Uterus (tissue), 4 donors: ENCODE measurements at places on chromosomes 6 and 20. TPM values are rescaled to one million over a fixed set of nuclear protein-coding genes. Genes with fewer than 3 reads are reported as not detected.

GRCh38 chr6:47669684-47670513, 28.5 kb upstream of the ADGRF4 start:
- H3K4me1 ChIP-seq: no peaks in the 10 kb centered on the region
- no peak for DNase-seq
- H3K27ac ChIP-seq: no peak overlapping the region
- no peaks in the 10 kb centered on the region for H3K36me3 ChIP-seq

DNA sequence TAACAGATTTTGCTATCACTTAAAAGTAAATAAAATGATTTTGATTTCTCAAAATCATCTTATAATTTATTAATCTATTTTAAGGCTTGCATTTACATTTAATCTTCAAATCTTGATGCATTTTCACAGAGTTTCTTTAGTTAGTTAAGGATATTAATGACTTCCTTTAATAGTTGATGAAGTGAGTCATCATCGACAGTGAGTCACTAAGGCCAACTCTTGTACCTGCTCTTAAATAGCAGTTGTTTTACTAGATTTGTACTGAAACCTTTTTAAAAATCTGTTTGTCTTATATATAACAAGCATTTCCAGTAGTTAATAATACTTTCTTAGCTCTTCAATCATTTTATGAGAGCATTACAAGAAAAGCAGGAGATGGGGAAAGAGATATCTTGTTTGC, 191.7 kb downstream of the ESR1 start:
- H3K4me1 ChIP-seq: peaks cover 6% of the 10 kb centered on the region
- H3K36me3 ChIP-seq: no peaks in the 10 kb centered on the region
- no peak overlapping the region for H3K4me3 ChIP-seq
- H3K27ac ChIP-seq: peak overlapping the region; percentile 19
- H3K27me3 ChIP-seq: no peaks in the 10 kb centered on the region

DNA sequence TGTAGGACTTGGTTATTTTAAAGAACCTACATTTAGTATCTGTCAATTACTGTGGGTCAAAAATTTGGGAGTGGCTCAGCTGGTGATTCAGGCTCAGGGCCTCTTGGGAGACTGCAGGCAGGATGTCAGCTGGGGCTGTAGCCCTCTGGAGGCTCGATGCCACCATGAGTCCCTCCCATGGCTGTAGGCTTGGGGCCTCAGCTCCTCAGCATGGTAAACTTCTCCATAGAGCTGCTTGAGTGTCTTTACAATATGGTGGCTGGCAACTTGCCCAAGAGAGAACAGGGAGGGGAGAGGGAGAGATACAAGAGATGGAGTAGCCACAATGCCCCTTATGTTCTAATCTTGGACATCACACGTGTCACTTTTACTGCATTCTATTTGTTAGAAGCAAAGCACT, 470.4 kb downstream of the CDH26 start:
- no peaks in the 10 kb centered on the region for H3K4me1 ChIP-seq
- H3K36me3 ChIP-seq: no peaks in the 10 kb centered on the region
- no peak for DNase-seq
- H3K4me3 ChIP-seq: no peak overlapping the region
- H3K27me3 ChIP-seq: no peaks in the 10 kb centered on the region
- H3K27ac ChIP-seq: no peak overlapping the region

DNA sequence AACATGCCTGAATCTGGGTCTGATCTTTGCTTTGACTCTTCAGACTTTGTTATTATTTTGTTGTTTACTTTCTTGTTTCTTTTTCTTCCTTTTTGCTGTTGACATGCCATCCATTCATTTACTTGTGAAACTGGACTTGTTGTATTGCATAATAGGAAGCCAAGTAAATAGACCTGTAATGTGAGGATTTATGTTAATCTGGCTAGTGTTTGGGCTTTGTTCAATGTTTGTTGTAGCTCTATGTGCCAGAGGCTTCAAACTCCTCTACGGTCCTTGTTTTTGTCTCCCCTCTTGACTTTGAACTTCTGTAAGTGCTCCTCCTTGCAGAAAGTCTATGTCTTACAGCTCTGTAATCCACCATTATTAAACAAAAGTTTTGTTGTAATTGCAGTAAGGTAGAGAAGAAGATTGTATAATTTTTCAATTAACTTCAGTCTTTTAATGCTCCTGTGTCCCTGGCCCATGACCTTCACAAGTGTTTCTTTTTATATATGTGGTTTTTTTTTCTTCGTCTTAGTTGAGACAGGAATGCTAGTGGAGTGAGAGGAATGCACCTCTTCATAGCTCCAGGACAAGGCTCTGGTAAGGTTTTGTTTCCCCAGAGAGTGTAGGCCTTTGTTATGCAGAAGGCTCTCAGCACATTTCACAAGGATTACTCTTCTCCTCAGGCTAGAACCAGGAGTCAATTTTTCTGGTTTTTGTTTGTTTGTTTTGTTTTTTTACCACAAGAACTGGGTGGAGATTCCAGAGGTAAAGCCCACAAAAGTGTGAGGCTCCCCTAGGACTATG, 1061.8 kb upstream of the CITED2 start:
- no peak for DNase-seq
- H3K27ac ChIP-seq: no peak overlapping the region
- H3K4me1 ChIP-seq: no peaks in the 10 kb centered on the region
- H3K4me3 ChIP-seq: no peak overlapping the region
- H3K36me3 ChIP-seq: no peaks in the 10 kb centered on the region

GRCh38 chr6:26525838-26526237, 12.3 kb upstream of the HMGN4 start:
- no peak overlapping the region for H3K4me3 ChIP-seq
- no peaks in the 10 kb centered on the region for H3K36me3 ChIP-seq
- no peak for DNase-seq
- no peaks in the 10 kb centered on the region for H3K27me3 ChIP-seq

TBXT gene
- not detected for total RNA-seq

FOXS1 gene
- total RNA-seq: not detected

- DNase-seq: no peak
- H3K4me3 ChIP-seq: no peak overlapping the region
- H3K36me3 ChIP-seq: no peaks in the 10 kb centered on the region
- no peaks in the 10 kb centered on the region for H3K27me3 ChIP-seq
- H3K4me1 ChIP-seq: no peaks in the 10 kb centered on the region
Observed at GRCh38 chr20:46209930-46210671, 92.0 kb downstream of the CD40 start.

DNA sequence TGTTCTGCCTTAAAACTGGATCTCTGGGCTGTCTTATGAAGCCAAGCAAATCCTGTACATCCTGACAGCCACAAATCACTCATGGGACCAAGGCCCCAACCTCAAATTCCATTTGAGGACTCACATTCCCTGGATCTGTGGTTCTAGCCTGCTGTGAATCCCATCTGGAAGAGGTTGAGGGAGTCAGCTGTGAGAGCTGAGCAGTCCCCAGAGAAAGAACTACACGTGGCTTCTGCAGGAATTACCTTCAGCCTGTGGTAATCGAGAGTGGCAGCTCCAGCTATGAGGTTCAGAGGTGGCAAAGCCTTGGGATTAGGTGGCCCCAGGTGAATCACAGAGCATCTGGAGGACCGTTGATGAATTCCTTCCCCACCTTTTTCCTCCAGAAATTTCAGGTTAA, 245.2 kb downstream of the SLC24A3 start:
- DNase-seq: no peak
- H3K27ac ChIP-seq: no peak overlapping the region
- no peaks in the 10 kb centered on the region for H3K27me3 ChIP-seq
- H3K36me3 ChIP-seq: no peaks in the 10 kb centered on the region
- H3K4me3 ChIP-seq: no peak overlapping the region

GRCh38 chr20:4076671-4077070, 61.3 kb upstream of the RNF24 start:
- H3K4me1 ChIP-seq: no peaks in the 10 kb centered on the region
- peak overlapping the region; percentile 33 for H3K27ac ChIP-seq
- no peak overlapping the region for H3K4me3 ChIP-seq
- no peaks in the 10 kb centered on the region for H3K36me3 ChIP-seq
- H3K27me3 ChIP-seq: no peaks in the 10 kb centered on the region

ASIP gene
- total RNA-seq: not detected

- H3K27me3 ChIP-seq: no peaks in the 10 kb centered on the region
- no peaks in the 10 kb centered on the region for H3K36me3 ChIP-seq
- no peaks in the 10 kb centered on the region for H3K4me1 ChIP-seq
- H3K27ac ChIP-seq: no peak overlapping the region
- H3K4me3 ChIP-seq: no peak overlapping the region
Observed at GRCh38 chr20:15807271-15807670, 766.0 kb downstream of the KIF16B start.

- peaks cover 5% of the 10 kb centered on the region for H3K27me3 ChIP-seq
- H3K4me1 ChIP-seq: no peaks in the 10 kb centered on the region
- no peak overlapping the region for H3K27ac ChIP-seq
- H3K36me3 ChIP-seq: no peaks in the 10 kb centered on the region
- H3K4me3 ChIP-seq: no peak overlapping the region
Observed at GRCh38 chr20:62739581-62740285, 31.1 kb downstream of the NTSR1 start.

DNA sequence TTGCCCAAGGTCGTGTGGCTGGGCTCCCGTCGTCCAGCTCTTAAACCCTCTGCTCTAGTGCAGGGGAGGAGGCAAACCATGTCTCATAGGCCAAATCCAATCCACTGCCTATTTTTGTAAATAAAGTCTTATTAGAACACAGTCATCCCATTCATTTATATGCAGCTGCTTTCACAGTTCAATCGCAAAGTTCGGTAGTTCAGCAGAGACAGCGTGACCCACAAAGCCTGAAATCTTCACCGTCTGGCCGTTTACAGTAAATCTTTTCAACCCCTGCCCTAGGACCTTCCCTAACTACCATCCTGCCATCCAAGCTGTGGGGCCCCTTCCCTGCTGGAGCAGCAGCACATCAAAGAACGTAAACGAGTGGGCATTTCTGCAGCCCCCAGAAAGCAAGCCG, 65.9 kb downstream of the EYA2 start:
- DNase-seq: no peak
- H3K4me1 ChIP-seq: no peaks in the 10 kb centered on the region
- H3K27me3 ChIP-seq: no peaks in the 10 kb centered on the region
- H3K36me3 ChIP-seq: no peaks in the 10 kb centered on the region
- H3K27ac ChIP-seq: no peak overlapping the region

- H3K4me3 ChIP-seq: no peak overlapping the region
- H3K27ac ChIP-seq: no peak overlapping the region
- H3K36me3 ChIP-seq: no peaks in the 10 kb centered on the region
- H3K27me3 ChIP-seq: no peaks in the 10 kb centered on the region
- H3K4me1 ChIP-seq: no peaks in the 10 kb centered on the region
Observed at GRCh38 chr6:40623178-40623577, 36.0 kb upstream of the LRFN2 start.

DNA sequence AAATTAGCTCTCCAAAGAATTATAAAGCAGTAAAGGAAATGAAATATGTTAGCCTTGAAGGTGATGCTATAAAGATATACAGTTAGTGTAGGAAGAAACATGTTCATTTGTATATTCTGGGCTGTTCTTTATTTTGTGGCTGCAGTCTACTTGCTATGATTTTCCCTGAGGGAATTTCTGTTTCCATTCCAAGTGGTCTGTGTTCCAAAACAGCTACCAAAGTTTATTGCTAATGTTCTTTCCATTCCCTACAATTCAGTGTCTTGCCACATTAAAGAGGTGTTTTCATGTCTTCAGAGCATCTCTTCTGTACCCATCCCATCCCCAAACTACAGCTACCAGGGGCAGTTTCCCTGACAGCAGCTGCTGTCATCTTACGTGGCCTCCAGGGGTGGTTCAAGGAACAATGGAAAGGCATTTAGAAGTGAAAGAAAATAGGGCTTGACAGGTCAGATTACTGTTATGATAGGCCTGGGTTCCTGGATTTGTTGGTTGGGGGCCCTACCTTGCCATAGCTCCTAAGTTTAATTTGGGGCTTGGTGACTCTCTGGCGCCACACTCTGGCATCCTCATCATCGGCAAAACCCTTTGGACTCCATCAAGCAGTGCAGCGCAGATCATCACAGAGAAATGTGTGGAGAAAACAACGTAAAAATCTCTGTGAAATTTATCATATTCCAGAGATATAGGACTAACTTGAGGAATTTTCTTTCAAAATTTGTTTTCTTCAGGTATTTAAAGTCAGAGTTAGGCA, 33.8 kb upstream of the AIG1 start:
- no peaks in the 10 kb centered on the region for H3K36me3 ChIP-seq
- no peak overlapping the region for H3K27ac ChIP-seq
- DNase-seq: peak; percentile 23
- no peaks in the 10 kb centered on the region for H3K27me3 ChIP-seq
- H3K4me3 ChIP-seq: no peak overlapping the region
- no peaks in the 10 kb centered on the region for H3K4me1 ChIP-seq

DNA sequence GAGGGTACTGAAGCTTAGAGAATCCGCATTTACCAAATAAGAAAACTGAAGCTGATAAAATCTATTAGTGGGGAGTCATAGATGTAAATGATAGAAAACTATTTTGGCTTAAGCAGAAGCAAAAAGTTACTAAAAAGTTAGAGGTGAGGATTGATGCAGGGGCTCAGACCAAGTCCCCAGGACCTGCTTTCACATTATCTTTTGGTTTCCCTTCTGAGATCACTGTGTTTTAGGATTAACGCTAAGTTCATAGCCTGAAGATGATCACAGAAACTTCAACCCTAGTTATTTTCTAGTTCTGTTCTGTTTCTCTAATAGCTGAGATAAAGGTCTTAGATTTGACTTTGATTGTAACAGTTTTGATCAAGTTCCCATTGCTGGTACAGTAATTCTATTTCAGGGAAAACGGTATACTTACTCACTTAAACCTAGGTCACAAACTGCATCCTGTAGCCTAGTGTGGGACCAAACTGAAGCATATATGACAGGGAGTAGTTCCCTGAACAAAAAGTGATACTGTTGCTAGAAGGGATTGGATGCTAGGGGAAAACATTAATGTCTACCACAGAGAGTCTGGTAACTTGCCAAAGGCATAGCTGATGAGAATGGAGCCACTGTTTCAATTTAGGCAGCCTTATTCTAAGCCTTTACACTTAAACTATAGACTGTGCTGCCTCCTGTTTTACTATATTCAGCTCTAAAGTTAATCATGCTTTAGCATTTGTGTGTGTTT, 13.1 kb downstream of the CYB5R4 start:
- H3K4me1 ChIP-seq: no peaks in the 10 kb centered on the region
- no peak overlapping the region for H3K27ac ChIP-seq
- H3K36me3 ChIP-seq: no peaks in the 10 kb centered on the region
- no peaks in the 10 kb centered on the region for H3K27me3 ChIP-seq

DNA sequence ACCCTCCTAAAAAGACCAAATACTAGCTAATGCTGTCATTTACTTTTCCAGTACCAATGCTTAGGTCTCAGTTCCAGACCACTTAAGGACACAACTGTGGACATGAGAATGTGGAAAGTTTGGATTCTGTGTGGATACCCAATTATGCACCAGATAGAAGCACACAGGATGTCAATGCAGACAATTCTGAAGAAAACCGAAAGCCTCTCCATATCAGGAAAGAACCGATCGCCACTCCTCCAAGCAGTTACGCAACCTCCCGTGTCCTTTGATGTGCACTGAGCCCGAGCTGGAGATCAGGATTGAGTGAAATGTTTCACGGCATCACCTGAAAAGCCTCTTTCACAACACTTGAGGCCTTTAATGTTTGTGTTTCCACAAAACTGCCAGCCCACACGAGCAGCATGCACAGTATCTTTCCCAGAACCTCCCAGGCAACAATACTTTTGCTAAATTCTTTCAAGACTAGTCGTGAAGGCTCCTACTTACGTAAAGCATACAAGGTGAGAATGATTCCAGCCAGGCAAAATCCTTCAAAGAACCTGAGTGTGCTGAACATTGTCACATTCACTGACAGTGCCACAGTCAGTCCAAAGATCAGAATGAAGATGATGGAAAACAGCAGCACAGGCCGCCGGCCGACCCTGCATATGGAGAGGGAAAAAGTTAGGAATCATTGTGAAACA, 47.0 kb downstream of the SLC22A23 start:
- H3K27ac ChIP-seq: no peak overlapping the region
- H3K4me1 ChIP-seq: no peaks in the 10 kb centered on the region
- H3K4me3 ChIP-seq: no peak overlapping the region
